Pancreas (tissue), 10 donors: ENCODE measurements at places on chromosomes 4 and X. TPM values are rescaled to one million over a fixed set of nuclear protein-coding genes. Genes with fewer than 3 reads are reported as not detected.

Gene GPR173
- 0.87 TPM for total RNA-seq

Gene HMX1
- not detected for total RNA-seq

Gene NUDT10
- total RNA-seq: not detected

Gene REELD1
- 0.09 TPM for total RNA-seq

Gene MGAT4D
- not detected for total RNA-seq

Gene HSFX2
- 0.17 TPM for total RNA-seq

Gene ZFP42
- not detected for total RNA-seq

Gene TCEANC
- total RNA-seq: 2.0 TPM

Gene BMPR1B
- total RNA-seq: 2.4 TPM

Gene MAGEA2
- total RNA-seq: not detected

Gene DDIT4L
- 0.09 TPM for total RNA-seq

Gene AFP
- total RNA-seq: not detected

Gene TRIM2
- 17.6 TPM for total RNA-seq

Gene SLC9A7
- total RNA-seq: 8.1 TPM

Gene UGT2B10
- not detected for total RNA-seq

Gene SERTM2
- total RNA-seq: 0.06 TPM

Gene HELT
- not detected for total RNA-seq

Gene ASB5
- total RNA-seq: not detected

Gene CORIN
- total RNA-seq: 0.23 TPM

Gene IGFBP7
- 230 TPM for total RNA-seq

Gene TSPAN6
- total RNA-seq: 11.3 TPM

Gene IGSF1
- 0.46 TPM for total RNA-seq

Gene DGAT2L6
- total RNA-seq: not detected

Gene RASGEF1B
- total RNA-seq: 2.0 TPM

Gene CFAP47
- total RNA-seq: 0.04 TPM

Gene MED28
- total RNA-seq: 21.1 TPM

Gene KCTD8
- 0.31 TPM for total RNA-seq

Gene PHOX2B
- total RNA-seq: not detected

Gene RAB39B
- total RNA-seq: 1.7 TPM

Gene ATRX
- total RNA-seq: 57.2 TPM

Gene NAP1L3
- 0.28 TPM for total RNA-seq

Gene TREX2
- 0.37 TPM for total RNA-seq

Gene AMTN
- total RNA-seq: not detected

Gene SPANXA2
- not detected for total RNA-seq

Gene GUCY1A1
- 12.3 TPM for total RNA-seq

Gene XK
- 5.4 TPM for total RNA-seq

Gene N4BP2
- 10.0 TPM for total RNA-seq

Gene BMP3
- total RNA-seq: 0.09 TPM

Gene STATH
- not detected for total RNA-seq

Gene ASMT
- not detected for total RNA-seq
